Cardiac muscle cell (in vitro differentiated cells and primary cell): ENCODE measurements at places on chromosomes 6 and 20.

- no peak for DNase-seq
These were observed 145.7 kb upstream of the PHACTR3 start for GRCh38 chr20:59458645-59459044.

GRCh38 chr20:48384147-48384818, 443.5 kb downstream of the PREX1 start:
- DNase-seq = no peak

DNA sequence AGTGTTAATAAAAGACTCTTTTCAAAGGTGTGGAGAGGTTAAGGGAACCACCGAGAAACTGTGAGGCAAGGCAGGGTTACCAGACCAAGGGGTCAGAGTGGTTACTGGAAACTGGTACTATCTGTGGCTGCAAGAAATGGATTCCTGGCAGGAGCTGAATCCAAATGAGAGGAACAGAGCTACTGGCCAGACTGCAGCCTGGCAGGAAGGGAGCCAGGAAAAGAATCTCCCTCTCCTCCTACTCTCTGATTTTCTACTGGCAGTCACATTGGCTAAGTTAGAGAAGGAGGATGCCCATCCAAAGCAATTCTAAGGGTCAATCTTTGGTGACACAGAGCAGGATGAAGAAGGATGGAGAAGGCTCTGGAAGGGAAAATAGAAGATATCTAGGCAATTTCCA, 211.5 kb downstream of the GRM1 start:
- DNase-seq = no peak

DNA sequence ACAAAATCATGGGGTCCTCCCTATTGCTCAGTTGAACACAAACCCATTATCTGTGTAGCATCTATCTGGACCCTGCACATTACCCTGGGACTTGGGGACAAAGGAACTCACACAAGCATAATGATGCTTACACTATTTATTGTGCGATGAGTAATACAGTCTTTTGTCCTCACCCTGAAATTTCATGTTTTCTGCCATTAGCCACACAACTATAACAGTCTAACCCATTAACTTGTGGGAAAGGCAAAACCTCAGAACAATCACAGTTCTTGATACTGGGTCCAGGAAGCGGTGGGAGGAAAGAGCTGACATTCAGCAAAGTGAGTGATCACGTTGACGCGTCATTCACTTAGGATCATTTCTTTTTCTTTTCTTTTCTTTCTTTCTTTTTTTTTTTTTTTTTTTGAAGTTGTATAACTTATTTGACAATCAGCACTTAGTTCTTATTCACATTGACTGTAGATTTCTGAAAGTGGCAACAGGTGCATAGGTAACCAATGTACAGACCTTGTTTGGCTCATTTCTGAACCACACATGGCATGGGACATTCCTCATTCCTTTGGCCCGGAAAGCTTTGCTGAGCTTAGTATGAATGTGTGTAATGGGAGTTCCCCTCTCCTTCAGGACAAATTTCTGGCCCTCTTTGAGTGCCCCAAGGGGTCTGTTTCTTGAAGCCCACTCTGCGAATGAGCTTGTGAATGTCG, 94.8 kb upstream of the CNKSR3 start:
- no peak for DNase-seq

GRCh38 chr20:57392512-57393271, 1.5 kb downstream of the RBM38 start:
- DNase-seq = no peak

- DNase-seq = peak; percentile 50
These were observed 4.7 kb downstream of the BCLAF1 start for GRCh38 chr6:136284909-136285308.

- peak; percentile 68 for DNase-seq
These were observed 188.1 kb upstream of the BMP2 start for GRCh38 chr20:6579417-6579816.

- DNase-seq = no peak
These were observed 440.8 kb downstream of the UTRN start for GRCh38 chr6:144725736-144726522.

DNA sequence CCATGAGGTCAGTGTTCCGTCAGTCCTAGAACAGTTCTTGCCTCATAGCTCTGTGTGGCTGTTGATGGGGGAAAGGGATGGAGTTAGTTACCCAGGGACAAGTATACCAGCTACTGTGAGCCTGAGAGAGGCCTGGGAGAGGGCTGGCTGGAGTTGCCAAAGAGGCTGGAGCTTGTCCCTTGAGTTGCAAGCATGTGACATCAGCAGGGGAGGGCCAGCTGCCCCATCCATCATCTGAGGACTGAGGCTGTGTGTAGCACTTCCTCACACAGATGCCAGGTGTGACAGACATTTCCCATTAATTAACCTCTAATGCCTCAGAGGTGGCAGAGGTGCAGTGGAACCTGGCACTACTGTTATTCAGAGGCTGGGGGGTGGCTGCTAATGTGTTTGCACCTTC, 131.6 kb downstream of the PHACTR3 start:
- no peak for DNase-seq

DNA sequence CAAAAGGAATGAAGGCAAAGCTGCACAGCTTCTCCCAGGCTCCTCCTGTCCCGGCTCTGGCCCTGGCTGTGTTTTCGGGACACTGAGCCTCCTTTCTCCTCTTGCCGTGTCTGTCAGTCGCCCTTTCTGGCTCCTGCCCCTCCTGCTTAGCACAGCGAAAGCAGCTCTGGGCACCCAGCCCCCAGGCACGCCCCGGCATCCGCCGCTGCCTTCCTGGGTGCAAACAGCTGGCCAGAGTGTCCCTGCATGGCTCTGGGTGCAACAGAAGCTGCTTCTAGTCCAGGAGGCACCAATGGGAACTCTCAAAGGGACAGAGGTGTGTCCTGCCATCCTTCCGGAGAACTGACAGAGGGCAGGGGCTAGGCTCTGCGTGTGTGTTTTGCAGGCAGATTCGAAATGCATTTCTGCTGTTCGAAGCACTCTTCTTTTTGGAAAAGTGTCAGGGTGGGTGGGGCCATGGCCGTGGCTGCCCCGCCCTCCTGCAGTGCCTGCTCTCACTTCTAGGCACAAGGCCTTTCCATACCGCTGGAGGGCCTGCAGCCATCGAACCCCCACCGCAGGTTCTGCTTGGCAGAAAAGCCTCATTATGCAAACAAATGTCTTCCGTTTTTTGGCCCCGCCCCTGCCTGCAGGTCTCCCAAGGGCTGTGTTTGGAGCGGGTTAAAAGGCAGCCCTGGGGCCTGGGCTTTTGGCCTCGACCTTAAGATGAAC, 15.5 kb downstream of the COL9A3 start:
- DNase-seq = no peak

GRCh38 chr6:44423306-44423705, 35.8 kb downstream of the CDC5L start:
- DNase-seq = no peak

GRCh38 chr20:41476013-41476441, 109.4 kb upstream of the EMILIN3 start:
- DNase-seq = peak; percentile 77

DNA sequence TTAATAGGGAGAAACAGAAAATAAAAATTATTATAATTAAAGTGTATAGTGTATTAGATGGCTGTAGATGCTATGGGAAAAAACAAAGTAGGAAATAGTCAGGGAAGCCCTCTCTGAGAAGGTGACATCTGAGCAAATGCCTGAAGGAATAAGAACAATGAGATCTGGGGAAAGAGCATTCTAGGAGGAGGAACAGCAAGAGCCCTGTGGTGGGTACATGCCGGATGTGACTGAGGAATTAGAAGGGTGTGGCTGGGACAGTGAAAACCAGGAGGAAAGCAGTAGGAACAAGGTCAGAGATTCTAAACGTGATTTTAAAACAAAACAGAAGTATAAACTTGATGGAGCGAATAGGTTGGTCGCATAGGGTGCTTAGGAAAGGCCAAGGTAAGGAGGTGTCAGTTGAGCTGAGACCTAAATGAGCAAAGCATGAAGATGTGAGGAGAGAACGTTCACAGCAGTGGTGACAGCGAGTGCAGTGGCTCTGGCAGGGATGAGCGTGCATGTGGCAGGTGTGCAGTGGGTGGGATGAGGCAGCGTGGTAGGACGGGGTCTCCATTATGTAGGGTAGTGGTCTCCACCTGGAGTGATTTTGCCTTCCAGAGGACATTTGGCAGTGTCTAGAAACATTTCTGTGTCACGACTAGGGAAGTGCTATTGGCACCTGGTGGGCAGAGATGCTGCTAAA, 97.1 kb upstream of the MRPS10 start:
- no peak for DNase-seq

DNA sequence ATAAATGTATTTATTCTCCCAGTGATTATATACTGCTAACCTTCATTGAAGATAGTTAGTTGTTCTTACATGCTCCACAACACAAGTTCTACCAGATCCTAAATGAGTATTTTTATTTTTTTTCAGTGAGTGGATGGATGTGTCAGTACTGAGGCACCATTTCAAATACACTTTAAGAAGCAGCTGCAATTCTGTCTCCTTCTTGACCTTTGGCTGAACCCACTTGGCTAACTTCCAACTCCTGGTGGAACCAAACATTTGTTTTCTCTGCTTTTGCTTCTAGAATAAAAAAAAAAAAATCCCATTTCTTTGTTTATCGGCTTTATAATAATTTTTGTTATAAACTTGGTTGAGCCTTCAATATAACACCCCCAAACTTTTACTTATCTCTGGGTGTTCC, 458.3 kb upstream of the MAP3K7 start:
- DNase-seq = peak; percentile 79

DNA sequence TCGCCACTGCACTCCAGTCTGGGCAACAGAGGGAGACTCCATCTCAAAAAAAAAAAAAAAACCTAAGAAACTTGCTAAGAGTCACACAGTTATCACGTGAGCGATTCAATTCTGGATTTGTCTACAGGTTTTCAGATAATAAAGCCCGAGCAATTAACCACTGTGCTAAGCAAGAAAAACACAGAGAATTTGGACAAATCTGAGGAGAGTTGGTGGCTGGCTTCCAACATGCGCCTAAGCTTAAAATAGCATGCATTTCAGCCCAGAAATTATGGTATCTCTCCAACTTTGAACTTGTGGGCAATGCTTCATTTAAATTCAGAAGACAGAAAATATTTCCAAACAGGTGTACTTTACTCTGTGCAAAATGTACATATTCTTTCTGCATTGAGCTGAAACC, 232.9 kb downstream of the TSHZ2 start:
- DNase-seq = no peak

- no peak for DNase-seq
These were observed 9.2 kb upstream of the DEFB110 start for GRCh38 chr6:50030777-50031562.

- DNase-seq = no peak
These were observed 58.5 kb upstream of the HIVEP1 start for GRCh38 chr6:11953641-11954040.

- peak; percentile 76 for DNase-seq
These were observed 85.4 kb downstream of the CHMP4B start for GRCh38 chr20:33896509-33896908.

DNA sequence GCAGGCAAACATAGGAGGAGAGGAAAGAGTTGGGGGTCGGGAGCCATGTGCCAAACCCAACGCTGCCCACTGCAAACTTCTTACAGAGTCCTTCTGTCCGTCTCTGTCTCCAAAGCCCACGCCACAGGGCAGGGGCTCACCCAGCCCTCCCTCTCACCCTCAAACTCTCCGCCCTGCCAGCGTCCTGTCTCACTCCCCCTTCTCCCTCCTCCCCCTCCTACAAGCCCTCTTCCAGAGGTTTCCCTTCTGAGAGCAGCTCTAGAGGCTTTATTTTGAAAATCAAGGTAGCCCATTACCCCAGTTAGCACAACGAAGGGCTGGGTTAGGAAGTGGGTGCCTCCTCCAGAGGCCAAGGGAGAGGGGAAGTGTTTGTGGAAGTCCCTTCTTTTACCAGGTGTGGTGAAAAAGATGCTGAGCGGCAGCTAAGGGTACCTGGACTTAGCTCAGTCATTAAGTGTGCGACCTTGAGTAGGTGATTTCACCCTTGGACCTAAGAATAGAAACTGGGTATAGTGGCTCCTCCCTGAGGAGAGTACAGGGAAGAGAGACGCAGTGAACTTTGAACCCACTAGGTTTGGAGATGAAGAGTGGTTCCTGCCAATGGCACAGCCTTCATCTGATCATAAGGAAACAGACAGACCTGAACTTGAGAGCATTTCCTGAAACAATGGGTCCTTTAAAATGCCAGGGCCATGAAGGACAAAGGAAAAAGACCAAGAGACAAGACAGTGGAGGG, 123.8 kb downstream of the BANF2 start:
- DNase-seq = no peak

- DNase-seq = no peak
These were observed 483.8 kb upstream of the EYS start for GRCh38 chr6:66190858-66191257.

GRCh38 chr6:137904822-137905617, 38.0 kb downstream of the TNFAIP3 start:
- no peak for DNase-seq

- DNase-seq = no peak
These were observed 234.2 kb upstream of the ECI2 start for GRCh38 chr6:4369616-4370015.

GRCh38 chr6:100426744-100427338, 37.9 kb downstream of the SIM1 start:
- no peak for DNase-seq
